Mucosa of descending colon (tissue), 3 donors: ENCODE measurements at places on chromosomes 12 and 14. TPM values are rescaled to one million over a fixed set of nuclear protein-coding genes. Genes with fewer than 3 reads are reported as not detected.

The PZP gene
- total RNA-seq = 0.07 TPM

The SLC5A8 gene
- total RNA-seq = 0.49 TPM

The ERP27 gene
- 1.4 TPM for total RNA-seq

The ST8SIA1 gene
- 3.2 TPM for total RNA-seq

The SLCO1B1 gene
- total RNA-seq = not detected

The CFAP251 gene
- total RNA-seq = 0.92 TPM

The PLEKHD1 gene
- 0.14 TPM for total RNA-seq

The APAF1 gene
- total RNA-seq = 44.2 TPM

DNA sequence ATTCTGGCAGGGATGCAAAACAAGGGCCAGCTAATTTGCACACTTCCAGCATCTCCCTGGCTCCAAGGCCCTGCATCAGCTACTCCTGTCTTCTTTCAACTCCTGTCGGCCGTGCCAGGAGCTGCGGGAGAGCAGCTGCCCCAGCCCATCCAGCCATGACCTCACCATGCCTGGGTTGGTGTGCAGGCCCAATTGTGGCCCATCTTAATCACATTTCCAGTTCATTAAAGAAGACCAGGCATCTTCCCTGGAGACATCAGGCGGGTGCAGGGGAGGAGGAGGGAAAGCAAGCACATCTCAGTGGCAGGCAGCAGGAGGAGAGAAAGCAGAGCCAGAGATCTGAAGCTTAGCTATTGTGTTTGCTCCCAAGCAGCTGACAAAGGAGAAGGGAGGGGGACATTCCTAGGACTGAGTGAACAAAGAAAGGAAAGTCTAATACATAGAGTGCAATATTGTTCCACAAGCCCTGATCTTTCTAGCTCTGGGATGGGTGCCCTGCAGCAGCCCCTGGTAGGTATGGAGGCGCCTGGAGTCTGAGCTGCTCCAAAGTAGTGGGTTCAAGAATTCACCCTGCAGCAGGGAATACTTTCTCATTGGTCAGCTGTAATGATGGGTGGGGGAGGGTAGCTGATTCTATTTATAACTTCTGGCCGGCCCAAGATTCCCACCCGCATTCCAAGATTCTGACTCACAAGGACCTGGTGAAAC is 40.1 kb downstream of the VWF start:
- no peak for DNase-seq

DNA sequence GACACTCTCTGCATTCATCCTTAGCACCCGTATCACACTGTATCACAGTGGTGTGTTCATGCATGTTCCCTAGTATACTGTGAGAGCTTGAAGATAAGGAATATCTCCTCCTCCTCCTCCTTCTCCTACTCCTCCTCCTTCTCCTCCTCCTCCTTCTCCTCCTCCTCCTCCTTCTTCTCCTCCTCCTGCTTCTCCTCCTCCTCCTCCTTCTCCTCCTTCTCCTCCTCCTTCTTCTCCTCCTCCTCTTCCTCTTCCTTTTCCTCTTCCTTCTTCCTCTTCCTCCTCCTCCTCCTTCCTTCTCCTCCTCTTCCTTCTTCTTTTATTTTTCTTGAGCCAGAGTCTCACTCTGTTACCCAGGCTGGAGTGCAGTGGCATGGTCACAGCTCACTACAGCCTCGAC is 27.1 kb downstream of the DAO start:
- DNase-seq = no peak

GRCh38 chr12:94147387-94147990 is 888 bp upstream of the PLXNC1 start:
- no peak for DNase-seq

- no peak for DNase-seq
Observed at GRCh38 chr12:132806857-132807256, 21.8 kb downstream of the GOLGA3 start.

GRCh38 chr14:28381656-28382055 is 384.9 kb upstream of the FOXG1 start:
- DNase-seq = no peak

DNA sequence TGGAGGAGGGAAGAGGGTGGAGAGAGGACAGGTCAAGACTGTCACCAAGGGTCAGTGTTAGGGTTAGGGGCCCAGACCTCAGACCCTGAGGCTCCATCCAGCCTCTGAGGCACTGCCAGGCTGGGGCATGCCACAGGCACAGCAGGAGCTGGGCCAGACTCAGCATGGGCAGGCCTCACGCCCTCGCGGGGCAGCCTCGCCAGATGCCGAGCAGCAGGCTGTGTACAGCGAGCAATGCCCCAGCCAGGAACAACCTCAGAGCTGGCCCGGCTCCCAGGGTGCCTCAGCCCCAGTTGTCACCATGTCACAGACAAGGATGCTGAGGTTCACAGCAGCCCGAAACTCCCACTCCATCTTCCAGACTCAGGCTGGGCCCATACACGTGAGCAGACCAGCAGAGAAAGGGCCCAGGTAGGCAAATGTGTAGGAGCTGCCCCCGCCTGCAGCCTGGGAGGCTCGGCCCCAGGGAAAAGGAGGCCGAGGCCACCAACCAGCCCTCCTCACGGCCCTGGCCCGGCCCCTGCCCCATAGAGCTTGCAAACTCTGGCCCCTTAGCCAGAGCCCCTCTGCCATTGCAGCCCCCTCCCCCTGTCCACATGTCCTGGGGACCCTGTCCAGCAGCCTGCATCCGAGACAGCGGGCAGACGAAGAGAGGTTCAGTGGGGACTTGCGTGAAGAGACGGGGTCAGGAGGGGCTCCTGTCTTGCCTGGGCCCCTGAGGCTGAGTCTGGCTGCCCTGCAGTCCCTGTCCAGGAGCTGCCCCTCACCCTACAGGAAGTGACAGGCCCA is 7.5 kb downstream of the C14orf180 start:
- DNase-seq = no peak

DNA sequence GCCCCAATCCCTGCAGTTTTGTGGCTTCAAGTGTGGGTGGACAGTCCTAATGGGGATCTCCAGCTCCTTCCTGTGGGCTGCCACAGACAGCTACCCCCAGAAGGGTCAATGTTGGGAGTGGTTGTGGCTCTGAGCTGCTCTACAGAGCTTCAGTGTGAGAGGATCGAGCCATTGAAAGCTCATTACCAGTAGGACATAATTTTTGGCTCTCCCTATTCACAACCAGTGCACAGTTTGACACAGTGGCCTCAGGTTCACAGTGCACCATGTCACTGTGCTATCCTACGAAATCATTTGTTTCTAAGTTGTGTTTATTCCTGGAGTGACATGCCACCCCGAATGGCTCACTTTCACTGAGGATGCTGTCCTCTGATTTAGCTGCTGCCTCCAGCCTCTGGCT is 22.8 kb downstream of the TMBIM6 start:
- DNase-seq = no peak

GRCh38 chr14:106691601-106692291 is 1165.4 kb downstream of the TMEM121 start:
- DNase-seq = peak; percentile 42

- DNase-seq = no peak
Observed at GRCh38 chr14:90620568-90621077, 195.6 kb downstream of the TTC7B start.
